Omental fat pad (tissue), 4 donors: ENCODE measurements at places on chromosomes 4 and X. TPM values are rescaled to one million over a fixed set of nuclear protein-coding genes. Genes with fewer than 3 reads are reported as not detected.

DNA sequence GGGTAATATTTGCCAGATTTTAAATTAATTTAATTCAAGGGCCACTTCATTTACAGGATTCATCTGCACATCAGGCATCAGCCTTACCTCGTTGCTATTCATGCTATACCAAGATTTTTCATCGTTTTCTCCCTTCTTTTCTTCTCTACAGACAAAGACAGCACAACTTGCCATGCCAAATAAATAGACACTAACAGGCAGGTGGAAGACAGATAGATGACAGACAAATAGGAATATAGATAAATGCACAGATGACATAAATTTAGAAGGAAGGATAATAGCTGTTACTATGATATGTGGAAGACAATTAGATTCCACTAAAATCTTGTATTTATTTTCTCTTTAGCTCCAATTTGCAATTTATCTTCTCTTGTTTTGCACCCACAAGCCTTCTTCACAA, 164.5 kb upstream of the ARX start:
- no peak for DNase-seq

GRCh38 chr4:184583738-184584502, 65.3 kb downstream of the CASP3 start:
- DNase-seq: no peak

- no peak for DNase-seq
Measured at GRCh38 chrX:19772096-19772821, 115.1 kb downstream of the SH3KBP1 start.

- no peak for DNase-seq
Measured at GRCh38 chr4:88216395-88216794, 58.0 kb upstream of the ABCG2 start.

GRCh38 chr4:56658528-56658927, 22.6 kb downstream of the HOPX start:
- no peak for DNase-seq

DNA sequence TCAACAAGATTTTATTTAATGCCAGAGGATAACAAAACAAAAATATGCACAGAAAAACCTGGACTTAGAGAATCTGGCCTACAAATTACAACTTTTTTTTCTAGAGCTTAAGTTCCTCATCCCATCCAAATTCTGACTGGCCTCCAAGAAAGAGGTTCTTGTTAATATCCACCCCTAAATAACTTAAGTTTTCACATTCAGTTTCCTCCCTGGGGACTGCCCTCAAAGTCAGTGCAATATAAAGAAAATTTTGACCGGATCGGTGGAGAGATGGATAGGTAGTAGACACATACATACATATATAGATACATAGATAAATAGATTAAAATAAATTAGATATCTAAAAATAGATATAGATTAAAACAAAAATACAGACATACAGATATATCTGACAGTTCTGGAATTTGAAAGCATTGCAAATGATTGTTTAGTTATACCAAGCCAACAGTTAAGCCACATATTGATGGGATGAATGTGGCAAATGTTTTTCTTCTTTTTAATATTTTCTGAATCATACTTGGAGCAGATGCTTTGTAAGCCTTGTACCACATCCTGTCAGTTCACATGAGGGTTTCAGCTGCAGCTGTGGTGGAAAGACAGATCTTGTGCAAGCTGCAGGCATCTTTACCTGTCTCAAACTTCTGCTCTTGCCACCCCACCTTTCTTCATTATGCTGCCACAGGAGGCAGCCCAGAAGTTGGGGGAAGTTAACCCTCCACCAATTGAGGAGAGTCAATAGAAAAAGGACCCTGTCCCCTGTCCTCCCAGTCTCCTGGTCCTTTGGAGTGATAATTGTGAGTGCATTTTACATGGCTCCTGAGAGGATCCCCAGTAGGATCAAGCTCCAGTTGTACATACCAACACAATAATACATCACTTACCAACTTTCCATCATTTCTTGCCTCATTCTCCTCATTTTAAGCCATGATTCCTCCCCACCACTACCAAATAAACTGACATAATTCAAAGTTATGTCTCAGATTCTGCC, 58.5 kb upstream of the PRDM8 start:
- no peak for DNase-seq

DNA sequence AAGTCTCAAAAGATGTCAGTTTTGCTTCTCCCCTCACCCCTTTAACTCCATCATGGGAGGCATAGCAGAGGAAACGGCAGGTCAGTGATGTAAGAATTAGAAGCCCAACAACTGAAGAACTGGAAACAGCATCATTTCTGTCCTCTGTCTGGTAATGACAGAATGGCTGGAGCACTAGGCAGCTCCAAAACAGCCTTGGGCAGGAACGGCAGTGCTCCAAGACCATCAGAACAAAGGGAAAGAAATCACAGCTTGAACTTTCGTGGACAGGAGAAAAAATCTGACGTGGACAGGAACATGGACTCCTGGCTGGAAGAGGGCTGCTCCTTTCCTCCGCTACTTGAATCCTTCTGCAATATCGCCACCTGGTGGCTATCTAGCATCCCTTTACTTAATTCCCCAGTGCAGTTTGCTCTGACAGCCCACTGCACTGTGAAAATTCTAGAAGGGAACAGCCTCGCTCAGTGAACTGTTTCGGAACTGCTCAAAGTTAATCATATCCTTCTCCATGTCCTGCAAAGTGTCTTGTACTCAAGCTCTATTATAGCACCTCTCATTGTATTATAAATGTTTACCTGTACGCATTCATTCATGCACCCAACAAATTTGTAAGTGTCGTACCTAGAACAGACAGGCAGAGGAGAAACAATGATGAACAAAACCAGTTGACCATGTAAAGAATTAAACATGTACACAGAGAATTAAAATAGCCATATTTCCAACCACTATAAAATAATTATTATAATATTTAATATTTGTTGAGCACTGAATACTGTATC, 20.4 kb downstream of the SLC25A53 start:
- DNase-seq: peak; percentile 25

- DNase-seq: no peak
Measured at GRCh38 chr4:17163156-17163771, 264.8 kb upstream of the LDB2 start.

GRCh38 chrX:155333544-155334100, 792 bp downstream of the CLIC2 start:
- DNase-seq: no peak

DNA sequence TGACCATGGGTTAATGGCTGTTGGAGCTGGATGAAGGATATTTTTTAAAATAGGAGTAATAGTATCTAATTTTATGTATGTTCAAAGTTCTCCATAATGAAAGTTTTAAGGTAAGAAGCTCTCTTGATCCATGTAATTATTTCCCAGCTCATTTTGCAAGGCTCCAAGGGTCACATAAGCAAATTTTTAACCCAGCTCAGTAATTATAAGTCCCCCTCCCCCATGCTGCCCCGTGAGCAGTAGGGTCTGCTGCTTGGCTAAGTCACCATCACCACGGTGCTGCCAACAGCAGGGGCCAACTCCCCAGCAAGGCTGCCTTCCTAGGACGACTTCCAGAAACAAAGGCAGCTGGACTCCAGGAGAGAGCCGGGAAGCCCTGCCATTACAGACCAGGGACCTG, 340.0 kb downstream of the FBXW7 start:
- no peak for DNase-seq

DNA sequence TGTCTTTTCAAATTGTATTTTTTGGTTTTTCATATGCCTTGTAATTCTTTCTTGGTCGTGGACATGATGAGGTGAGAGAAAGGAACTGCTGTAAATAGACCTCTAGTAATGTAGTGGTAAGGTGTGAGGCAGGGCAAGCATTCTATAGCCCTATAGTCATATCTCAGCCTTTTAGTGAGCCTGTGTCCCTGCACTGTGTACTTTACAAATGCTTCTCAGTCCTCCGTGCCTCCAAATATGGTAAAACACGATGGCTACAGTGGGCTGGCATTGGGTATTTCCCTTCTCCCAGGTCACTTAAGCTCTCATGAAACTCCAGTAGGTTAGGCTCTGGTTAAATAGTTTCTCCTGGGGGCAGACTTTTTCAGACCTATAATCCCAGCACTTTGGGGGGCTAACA, 57.9 kb upstream of the PLS3 start:
- DNase-seq: no peak

DNA sequence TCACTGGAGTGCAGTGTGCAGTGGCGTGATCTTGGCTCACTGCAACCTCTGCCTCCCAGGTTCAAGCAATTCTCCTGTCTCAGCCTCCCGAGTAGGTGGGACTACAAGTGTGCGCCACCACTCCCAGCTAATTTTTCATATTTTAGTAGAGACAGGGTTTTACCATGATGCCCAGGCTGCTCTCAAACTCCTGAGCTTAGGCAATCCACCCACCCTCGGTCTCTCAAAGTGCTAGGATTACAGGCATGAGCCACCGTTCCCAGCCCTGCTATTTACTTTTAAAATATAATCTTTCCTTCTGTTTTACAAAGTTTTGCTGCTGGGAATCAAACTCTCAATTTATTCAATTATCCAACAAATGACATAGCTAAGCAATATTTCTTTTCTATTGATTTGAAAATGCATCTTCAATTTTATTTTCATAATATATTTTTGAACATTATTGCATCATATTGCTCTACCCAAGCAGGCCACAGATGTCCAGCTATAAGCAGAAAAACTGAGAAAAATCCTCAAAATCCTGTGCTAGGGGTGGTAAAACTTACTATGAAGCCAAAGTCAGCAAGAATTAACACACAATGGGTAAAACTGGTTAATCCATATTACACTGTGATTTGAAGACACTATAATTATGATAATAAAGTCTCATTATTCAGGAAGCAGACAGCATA, 5.2 kb downstream of the TIFA start:
- no peak for DNase-seq

Gene RHOXF1
- total RNA-seq: not detected

Gene MYOZ2
- total RNA-seq: not detected

Gene SLC10A3
- total RNA-seq: 29.7 TPM

Gene GPC4
- total RNA-seq: 6.6 TPM
